ENCODE measurements at places on chromosomes 16 and 17.
A peak's percentile ranks its signal among the peaks of the same experiment; 100 is the strongest.

DNA sequence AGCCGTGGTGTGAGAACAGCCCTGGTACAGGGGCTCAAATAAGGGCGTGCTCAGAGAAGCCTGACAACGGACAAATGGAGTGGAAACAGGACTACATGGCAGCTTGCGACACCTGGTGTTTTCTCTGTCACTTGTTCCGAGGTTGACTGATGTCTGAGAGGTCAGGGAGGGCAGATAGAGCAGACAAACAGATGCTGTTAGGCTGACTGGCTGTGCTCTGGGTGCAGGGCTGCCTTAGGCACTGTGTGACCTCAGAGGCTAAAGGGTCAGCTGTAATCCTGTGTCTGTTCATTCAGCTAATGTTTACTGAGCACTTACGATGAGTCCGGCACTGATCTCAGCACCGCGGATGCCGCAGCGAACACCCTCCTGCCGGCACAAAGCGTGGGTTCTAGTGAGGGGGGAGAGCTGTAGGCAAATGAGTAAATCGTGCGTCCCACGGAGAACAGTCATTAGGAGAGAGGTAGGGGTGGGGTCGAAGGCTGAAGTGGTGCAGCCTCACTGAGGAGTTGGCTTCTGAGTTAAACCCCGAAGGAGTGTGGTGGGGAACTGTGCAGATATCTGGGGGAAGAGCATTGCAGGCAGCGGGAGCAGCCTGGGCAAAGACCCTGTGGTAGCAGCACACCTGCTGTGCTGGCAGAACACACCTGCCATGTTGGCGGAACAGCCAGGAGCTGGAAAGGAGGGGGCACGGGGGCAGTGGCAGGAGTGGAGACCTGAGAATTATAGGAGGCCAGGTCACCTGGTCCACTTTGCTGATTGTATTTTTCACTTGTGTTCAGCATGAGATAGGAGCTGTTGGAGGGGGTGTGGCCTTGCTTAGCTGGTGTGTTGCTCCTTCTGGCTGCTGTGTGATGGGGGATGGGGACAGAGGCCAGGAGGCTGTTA, 35.0 kb downstream of the GPT2 start:
- peak; percentile 5 for DNase-seq

- DNase-seq, result no peak
These were observed 2.7 kb upstream of the TANC2 start for GRCh38 chr17:62963296-62963695.

GRCh38 chr17:43018932-43019331, 3.3 kb downstream of the VAT1 start:
- DNase-seq, result no peak

GRCh38 chr17:4999430-5000093, 1.8 kb downstream of the KIF1C start:
- DNase-seq, result no peak

DNA sequence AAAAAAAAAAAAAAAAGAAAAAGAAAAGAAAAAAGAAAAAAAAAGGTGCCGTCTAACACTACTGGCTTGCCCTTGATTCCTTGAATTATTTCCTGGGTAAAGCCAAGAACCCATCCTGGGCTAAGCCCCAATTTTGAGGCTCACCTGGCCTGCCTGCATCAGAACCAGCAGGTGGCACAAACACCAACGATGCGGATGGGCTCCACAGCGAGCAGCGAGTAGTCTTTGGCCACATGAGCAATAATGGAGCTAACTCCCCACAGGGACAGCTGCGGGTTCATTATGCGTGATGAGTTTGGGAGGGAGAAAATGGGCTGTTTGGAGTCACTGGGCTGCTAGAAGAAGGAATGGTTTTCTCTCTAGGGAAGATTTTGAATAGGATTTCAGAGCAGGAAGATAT, 91.1 kb downstream of the ASIC2 start:
- DNase-seq, result no peak

DNA sequence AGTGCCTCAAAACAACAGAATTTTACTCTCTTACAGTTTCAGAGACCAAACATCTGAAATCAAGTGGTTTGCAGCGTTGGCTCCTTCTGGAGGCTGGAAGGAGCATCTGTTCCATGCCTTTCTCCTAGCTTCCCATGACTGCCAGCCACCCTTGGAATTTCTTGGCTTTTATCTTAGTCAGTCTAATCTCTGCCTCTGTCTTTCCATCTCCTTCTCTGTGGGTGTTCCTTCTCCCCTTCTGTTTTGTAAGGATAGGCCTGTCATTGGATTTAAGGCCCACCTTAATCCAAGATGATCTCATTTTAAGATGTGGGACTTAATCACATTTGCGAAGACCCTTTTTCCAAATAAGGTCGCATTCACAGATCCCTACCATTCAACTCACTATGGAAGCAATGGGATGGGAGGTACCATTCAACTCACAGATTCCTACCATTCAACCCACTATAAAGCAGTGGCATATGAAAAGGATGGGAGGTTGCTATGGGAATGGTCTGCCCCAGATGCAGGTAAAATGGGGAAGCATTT, 321.8 kb downstream of the WWOX start:
- no peak for DNase-seq

- DNase-seq, result no peak
These were observed 25.1 kb downstream of the GGA2 start for GRCh38 chr16:23485257-23485614.

DNA sequence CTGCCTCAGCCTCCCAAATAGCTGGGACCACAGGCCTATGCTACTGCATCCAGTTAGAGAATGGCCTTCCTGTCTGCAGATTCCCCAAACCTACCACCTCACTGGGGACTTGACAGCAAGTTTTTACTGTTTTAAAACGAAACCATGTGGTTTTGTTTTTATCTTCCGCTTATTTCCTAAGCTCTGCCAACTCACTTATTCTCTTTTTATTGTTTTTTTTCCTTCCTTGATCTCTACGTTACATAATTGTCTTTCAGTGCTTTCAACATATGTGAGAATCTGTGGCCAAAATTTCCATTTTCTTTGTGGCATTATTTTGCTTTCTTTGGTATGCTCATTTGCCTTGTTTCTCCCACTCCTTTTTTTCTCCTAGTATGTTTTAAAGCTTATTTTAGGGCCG, 14.6 kb upstream of the SLC38A7 start:
- no peak for DNase-seq

GRCh38 chr16:68356919-68357286, 46.1 kb downstream of the PRMT7 start:
- DNase-seq, result no peak

All from caudate nucleus (tissue), 63 donors.